Activated CD4-positive, CD25-positive, alpha-beta regulatory T cell (primary cell): ENCODE measurements at places on chromosomes 2 and 18.

DNA sequence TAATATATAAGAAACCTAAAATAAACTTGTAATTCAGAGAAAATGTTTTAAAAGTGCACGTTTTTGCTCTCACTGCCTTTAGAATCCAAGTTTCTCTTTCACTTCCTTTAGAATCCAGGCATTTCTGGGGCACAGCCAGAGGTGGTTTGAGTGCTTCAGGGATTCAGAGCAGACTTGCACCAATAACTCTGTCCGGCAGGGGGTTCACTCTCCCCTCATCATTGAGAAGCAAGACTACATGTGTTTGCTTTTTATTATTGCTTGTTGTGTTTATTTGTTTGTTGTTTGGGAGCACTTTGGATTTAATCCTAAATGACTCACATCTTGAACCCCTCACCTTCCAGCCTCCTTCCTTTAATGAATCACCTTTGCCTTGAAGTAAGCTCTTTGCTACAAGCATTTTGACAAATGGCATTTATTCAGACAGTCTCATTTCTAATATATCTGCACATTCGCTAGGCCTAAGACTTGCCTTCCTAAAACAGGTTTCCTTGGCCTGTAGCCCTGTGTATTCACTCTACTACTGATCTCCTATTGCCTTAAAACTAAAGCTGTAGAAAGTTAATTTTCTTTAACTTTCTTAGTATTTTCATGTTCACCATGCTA lies 233.5 kb upstream of the ATP5MC3 start:
- no peak for DNase-seq

DNA sequence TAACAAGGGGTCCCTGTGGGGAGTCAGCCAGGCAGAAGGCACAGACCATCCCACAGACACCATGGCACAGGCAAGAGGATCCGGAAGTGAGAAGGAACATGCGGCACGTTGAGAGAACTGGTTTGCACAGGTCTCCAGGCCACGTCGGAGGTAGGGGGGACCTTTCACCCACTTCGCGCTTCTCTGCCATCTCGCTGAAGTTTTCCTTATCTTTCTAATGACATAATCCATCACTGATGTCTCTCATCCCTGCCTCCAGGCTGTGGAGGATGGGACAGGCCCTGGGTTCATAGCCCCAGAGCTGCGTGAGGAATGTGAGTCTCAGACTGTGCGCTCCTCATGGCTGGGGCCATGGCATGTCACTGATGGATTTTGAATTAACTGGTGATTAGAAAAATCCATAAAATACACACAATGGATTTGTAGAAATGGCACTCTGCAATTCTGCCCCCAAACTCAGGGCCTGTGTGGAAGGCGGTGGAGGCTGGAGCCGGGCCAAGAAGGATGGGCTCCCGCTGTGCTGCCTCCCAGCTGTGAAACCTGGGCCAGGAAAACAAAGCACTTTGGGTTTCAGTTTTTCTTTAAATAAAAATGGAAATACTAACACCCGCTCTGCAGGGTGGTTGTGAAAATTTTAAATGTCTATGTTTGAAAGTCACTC lies 113.3 kb upstream of the ALKAL2 start:
- no peak for DNase-seq

DNA sequence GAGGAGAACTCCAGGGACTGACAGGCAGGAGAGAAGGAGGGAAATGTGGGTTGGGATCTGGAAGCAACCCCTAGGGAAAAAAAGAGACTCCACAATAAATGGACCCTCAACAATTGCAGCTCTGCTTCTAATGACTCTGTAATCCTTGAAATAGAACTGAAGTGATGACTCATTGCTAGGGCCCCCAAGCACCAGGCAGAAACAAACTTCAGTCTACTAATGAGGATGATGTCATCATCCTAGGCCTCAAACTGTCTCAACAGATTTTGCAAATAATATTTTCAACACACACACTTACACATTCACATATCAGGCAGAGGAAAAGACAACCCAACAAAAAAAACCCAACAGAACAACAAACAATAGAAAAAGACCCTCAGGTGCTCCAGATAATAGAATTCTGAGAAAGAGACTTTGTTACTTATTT lies 143.3 kb downstream of the HDAC4 start:
- DNase-seq: no peak

- no peak for DNase-seq
These were observed 45.9 kb downstream of the IL1R2 start for GRCh38 chr2:102037681-102038080.

DNA sequence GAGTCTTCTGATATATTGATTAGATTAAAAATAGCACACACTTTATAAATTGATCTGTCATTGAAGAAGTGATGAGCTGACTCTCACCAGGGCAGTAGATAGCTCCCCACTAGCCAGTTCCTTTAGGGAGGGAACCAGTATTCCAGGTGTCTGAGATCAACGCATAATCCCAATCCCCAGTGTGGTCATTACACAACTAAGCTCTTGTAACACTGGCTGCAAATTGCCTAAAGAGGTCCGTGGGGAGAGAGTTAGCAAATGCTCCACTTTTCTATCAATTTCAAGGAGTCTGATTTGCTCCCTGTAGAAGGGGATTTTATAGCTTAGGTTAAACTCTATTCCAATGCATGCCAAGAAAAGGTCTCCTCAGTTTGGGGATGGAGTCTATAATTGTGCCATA lies 7.7 kb downstream of the SLC14A1 start:
- no peak for DNase-seq
